ENCODE measurements at places on chromosomes 2 and 18. TPM values are rescaled to one million over a fixed set of nuclear protein-coding genes. Genes with fewer than 3 reads are reported as not detected.
A peak's percentile ranks its signal among the peaks of the same experiment; 100 is the strongest.

The SEPTIN10 gene
- 117 TPM for total RNA-seq

The SP110 gene
- total RNA-seq: 25.0 TPM

The QPCT gene
- 5.8 TPM for total RNA-seq

The IL1RL1 gene
- total RNA-seq: 1.5 TPM

The PPM1B gene
- total RNA-seq: 66.2 TPM

The MAP3K19 gene
- total RNA-seq: 11.0 TPM

The RFX8 gene
- total RNA-seq: 0.58 TPM

DNA sequence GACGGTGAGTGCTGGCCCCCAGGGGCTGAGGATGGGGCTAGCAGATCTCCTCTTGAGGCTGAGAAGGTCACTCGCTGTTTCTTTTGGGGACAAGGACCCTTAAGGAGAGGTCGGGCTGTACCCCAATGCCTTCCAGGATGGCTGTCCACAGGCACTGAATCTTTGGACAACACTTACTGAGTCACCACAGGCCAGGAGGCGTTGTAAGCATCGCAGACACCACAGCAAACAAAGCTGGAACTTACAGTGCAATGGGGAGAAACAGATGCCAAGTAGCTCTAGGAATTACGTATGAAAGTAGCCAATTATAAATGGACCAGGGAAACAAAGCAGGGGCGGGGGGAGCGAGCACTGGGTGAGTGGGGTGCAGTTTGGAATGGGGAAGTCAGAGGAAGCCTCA lies 219.8 kb downstream of the GLI2 start:
- H3K27ac ChIP-seq: no peak overlapping the region
- H3K4me3 ChIP-seq: no peak overlapping the region
- H3K4me1 ChIP-seq: peaks cover 8% of the 10 kb centered on the region
- no peaks in the 10 kb centered on the region for H3K36me3 ChIP-seq

DNA sequence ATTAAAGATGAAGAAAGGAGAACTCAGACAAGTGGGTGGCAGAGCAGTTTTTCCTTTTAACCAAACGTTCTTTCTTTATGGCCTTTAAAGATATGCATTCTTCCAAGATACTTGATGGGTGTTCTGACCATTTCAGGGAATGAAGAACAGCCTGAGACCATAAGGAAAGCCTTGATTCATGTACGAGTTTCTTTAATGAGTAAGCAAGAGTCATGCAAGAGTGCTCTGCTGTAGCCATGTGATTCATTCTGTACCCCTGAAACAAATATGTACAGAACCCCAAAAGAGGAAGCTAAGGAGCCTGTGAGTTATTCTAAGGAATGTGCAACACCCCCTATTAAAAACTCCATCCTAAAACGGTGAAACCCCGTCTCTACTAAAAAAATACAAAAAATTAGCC lies 372.8 kb downstream of the MTX2 start:
- no peak overlapping the region for H3K27ac ChIP-seq
- H3K4me1 ChIP-seq: peaks cover 6% of the 10 kb centered on the region
- DNase-seq: no peak
- H3K27me3 ChIP-seq: peaks cover 64% of the 10 kb centered on the region
- no peaks in the 10 kb centered on the region for H3K36me3 ChIP-seq

GRCh38 chr18:76643996-76644395 lies 149.0 kb upstream of the ZNF516 start:
- no peaks in the 10 kb centered on the region for H3K27me3 ChIP-seq
- no peaks in the 10 kb centered on the region for H3K4me1 ChIP-seq
- no peak for DNase-seq
- no peak overlapping the region for H3K4me3 ChIP-seq

DNA sequence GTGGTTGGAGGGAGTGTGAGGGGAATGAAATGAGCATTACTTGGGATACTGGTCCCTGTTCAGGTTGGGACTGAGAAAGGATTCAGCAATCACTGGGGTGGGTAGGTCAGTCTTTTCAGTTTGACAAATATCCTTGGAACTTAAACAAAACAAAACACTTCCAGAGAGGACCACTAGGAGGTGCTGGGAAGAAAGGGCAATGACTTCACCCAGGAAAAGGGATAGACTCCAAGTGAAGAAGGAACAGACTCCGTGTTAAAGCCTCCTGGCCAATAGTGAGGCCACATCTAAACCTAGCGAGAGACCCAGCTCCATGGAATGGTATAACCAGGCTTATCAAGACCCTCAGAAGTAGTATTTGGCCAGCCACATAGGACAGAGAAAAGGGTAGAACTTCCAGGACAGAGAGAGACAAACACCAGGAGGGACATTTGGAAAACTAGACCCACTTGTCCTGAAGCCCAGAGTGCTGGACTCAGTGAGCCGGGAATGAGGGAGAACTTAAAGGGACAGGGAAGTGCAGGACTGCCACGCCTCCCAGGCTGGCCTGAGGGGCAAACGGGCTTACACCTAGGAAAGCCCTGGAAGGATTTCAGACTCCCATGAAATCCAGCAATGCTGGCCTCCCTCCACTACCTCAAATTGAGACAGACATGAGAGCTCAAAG lies 19.6 kb upstream of the KCNG3 start:
- no peaks in the 10 kb centered on the region for H3K36me3 ChIP-seq
- H3K27ac ChIP-seq: no peak overlapping the region
- H3K27me3 ChIP-seq: no peaks in the 10 kb centered on the region
- DNase-seq: peak; percentile 40
- no peaks in the 10 kb centered on the region for H3K4me1 ChIP-seq

DNA sequence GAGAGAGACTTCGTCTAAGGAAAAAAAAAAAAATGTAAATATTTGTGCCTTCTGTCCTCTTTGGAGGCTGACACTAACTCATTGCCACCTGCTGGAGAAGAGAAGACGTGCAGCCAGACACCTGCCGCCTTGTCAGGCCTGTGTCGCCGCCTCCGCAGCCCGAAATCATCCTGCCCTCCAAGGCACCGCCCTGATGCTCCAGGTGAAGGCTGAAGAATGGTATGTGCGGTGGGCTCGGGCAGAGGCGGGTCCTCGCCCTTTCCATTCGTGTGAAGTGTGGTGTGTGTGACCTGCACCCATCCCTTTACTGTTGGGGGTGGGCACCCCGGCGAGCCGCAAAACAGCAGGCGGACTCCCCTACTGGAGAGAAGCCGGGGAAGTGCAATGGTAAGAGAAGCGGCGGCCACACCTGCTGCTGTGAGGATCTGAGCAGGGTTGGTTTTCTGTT lies 60.4 kb downstream of the FAM161A start:
- no peaks in the 10 kb centered on the region for H3K36me3 ChIP-seq
- no peak overlapping the region for H3K27ac ChIP-seq
- H3K4me1 ChIP-seq: no peaks in the 10 kb centered on the region
- no peak overlapping the region for H3K4me3 ChIP-seq
- no peaks in the 10 kb centered on the region for H3K27me3 ChIP-seq
- DNase-seq: peak; percentile 46

DNA sequence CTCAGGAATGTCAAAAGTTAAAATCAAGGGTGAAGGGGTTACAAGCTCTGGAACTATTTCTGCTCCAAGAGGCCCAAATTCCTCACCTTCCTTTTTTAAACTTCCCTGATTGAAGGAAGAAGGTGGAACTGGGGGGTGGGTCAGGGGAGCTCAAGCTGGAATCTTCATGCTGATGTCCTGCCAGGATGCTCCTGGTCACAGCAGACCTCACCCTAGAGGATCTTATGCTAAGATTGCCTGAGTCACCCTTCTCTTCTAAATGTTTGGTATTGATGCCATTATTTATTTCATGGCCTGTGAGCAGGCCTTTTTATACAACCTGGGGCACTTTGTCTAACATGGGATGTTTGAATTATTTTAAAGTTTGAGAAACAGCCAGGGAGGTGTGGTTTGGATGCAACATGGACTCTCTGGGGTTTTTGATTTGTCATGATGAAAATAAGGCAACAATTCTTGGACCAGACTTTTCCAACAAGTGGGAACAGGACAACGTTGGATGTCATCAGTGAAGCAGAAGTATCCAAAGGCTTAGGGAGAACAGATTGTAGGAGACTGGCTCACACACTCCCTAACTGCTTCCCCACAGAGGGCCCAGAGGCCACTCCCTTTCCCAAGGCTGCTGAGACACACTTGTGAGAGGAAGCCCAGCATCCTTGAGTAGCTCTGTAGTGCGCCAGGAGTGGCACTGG lies 420.2 kb upstream of the MEX3C start:
- H3K36me3 ChIP-seq: no peaks in the 10 kb centered on the region
- DNase-seq: no peak
- H3K27me3 ChIP-seq: peaks cover 4% of the 10 kb centered on the region
- H3K4me1 ChIP-seq: no peaks in the 10 kb centered on the region

- H3K4me3 ChIP-seq: no peak overlapping the region
- no peaks in the 10 kb centered on the region for H3K36me3 ChIP-seq
- H3K4me1 ChIP-seq: no peaks in the 10 kb centered on the region
- no peaks in the 10 kb centered on the region for H3K27me3 ChIP-seq
Observed at GRCh38 chr18:62999392-62999791, 284.1 kb downstream of the PHLPP1 start.

DNA sequence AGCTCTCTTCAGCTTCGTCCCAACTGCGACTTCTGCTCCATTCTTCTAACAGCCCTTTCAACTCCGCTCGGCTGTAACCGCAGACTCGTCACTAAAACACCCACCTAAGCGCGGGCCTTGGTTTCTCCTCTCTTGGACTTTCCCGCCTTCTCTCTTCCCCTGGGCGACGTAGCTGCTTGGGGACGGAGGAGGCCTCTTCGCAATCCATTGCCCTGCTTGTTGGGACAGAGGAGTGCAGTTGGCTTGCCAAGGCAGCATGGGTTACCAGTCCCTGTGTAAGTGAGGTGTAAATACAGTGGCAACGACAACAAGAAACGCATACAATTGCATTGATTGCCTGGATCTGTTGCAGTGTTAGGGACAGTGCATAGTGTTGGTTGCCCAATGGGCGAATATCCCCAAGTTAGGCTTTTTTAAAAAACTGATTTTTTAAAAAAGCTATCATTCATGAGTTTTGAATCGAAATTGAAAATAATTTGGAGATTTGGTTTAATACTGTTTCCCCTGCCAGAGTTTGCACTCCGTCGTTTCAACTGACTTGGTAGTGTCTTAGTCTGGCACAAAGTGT lies 484 bp upstream of the DARS1 start:
- DNase-seq: no peak
- H3K27ac ChIP-seq: peak overlapping the region; percentile 99
- H3K4me1 ChIP-seq: peaks cover 4% of the 10 kb centered on the region

- no peak overlapping the region for H3K4me3 ChIP-seq
- H3K27me3 ChIP-seq: no peaks in the 10 kb centered on the region
- DNase-seq: no peak
- no peaks in the 10 kb centered on the region for H3K36me3 ChIP-seq
- H3K27ac ChIP-seq: no peak overlapping the region
Observed at GRCh38 chr2:47214385-47214784, 59.3 kb upstream of the STPG4 start.

GRCh38 chr18:42954887-42955286 lies 160.6 kb downstream of the RIT2 start:
- no peak for DNase-seq
- no peaks in the 10 kb centered on the region for H3K27me3 ChIP-seq
- no peak overlapping the region for H3K27ac ChIP-seq
- H3K4me3 ChIP-seq: no peak overlapping the region
- no peaks in the 10 kb centered on the region for H3K4me1 ChIP-seq
- no peaks in the 10 kb centered on the region for H3K36me3 ChIP-seq

DNA sequence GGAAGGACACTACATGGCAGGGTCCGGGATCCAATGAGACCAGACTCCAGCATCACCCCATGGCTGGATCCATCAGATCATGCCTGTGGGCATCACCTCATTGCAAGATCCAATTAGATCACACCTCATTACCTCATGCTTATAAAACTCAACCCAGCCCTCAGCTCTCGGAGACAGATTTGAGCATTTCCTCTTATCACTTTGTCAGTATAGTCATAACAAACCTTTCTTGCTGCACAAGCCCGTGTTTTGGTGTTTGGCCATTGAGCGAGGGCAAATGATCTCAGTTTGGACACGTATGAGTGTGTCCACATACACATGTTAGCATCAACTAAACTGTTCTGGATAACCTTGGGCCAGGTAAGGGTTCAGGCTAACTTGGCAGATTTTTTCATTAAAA lies 58.8 kb downstream of the CCDC195 start:
- H3K4me1 ChIP-seq: no peaks in the 10 kb centered on the region
- H3K4me3 ChIP-seq: no peak overlapping the region
- no peaks in the 10 kb centered on the region for H3K36me3 ChIP-seq
- H3K27me3 ChIP-seq: no peaks in the 10 kb centered on the region
- H3K27ac ChIP-seq: no peak overlapping the region
- no peak for DNase-seq

DNA sequence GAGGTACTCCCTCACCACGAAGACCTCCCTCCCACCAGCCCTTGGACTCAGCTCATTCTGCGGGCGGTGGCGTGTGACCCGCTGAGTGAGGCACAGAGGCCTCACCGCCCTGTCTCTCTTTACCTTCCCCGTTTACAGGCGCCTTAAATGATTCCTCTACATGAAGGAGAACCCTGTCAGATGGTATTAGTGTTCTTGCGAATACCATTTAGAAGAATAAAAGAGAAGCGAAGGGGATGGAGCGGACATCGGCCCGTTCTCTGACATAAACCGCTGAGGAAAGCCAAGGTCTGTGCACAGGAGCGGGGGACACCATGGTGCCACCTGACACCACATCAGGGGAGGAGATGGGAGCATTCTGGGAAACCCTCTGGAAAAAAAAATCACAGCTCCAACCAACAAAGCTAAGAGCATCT lies 179.8 kb downstream of the HDAC4 start:
- peak overlapping the region; percentile 65 for H3K27ac ChIP-seq
- no peak for DNase-seq
- no peak overlapping the region for H3K4me3 ChIP-seq
- H3K4me1 ChIP-seq: peaks cover 33% of the 10 kb centered on the region
- H3K27me3 ChIP-seq: no peaks in the 10 kb centered on the region
- no peaks in the 10 kb centered on the region for H3K36me3 ChIP-seq

- H3K27me3 ChIP-seq: peaks cover 89% of the 10 kb centered on the region
- H3K36me3 ChIP-seq: no peaks in the 10 kb centered on the region
- H3K4me1 ChIP-seq: peaks cover 8% of the 10 kb centered on the region
- H3K27ac ChIP-seq: no peak overlapping the region
- no peak for DNase-seq
- no peak overlapping the region for H3K4me3 ChIP-seq
Observed at GRCh38 chr2:176129813-176130146, 275 bp downstream of the HOXD8 start.

DNA sequence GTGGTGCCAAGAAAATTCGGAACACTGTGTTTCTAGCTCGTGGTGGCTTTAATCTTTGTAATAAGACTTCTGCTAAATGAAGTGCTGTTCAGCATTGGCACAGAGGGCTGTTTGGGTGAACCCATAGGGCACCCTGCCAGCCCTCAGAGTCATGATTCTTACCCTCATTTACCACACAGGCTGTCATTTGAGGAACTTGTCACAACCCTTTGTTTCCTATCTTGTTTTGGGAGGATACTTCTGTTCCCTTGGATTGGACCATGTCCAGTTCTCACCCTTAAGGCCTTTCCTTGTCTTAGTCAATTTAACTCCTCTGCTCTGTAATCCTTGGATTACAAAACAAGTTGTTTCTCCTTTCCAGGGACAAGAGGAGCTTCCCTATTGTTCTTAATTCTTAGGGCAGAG lies 225.7 kb downstream of the MTX2 start:
- no peak overlapping the region for H3K4me3 ChIP-seq
- peak; percentile 40 for DNase-seq
- peaks cover 1% of the 10 kb centered on the region for H3K4me1 ChIP-seq
- H3K36me3 ChIP-seq: no peaks in the 10 kb centered on the region
- no peak overlapping the region for H3K27ac ChIP-seq

- no peaks in the 10 kb centered on the region for H3K4me1 ChIP-seq
- no peaks in the 10 kb centered on the region for H3K27me3 ChIP-seq
Observed at GRCh38 chr18:44450226-44450625, 230.5 kb upstream of the SETBP1 start.

Measured in lung (tissue), 17 donors.